GM13977 (cell line): ENCODE measurements at places on chromosomes 6 and 20.

DNA sequence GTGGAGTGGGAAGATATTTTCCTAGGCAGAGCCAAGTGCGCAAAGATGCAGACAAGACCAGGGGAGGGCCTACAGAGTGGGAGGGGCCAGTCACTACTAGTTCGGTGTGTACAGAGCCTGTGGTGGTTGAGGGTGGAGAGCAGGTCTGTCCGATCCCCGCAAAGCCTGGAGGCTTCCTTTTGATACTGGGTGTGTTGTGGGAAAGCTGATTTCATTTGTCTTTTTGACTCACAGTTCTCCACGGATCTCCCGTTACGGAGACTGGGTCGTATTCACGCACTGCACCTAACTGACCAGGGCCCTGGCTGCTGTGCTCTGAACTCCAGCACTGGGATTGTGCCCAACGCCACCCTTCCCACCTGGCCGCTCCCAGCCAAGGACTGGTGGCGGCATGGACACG lies 1.4 kb upstream of the TIAM2 start:
- DNase-seq: no peak

- DNase-seq: no peak
Measured at GRCh38 chr6:626236-626635, 30.7 kb downstream of the HUS1B start.

DNA sequence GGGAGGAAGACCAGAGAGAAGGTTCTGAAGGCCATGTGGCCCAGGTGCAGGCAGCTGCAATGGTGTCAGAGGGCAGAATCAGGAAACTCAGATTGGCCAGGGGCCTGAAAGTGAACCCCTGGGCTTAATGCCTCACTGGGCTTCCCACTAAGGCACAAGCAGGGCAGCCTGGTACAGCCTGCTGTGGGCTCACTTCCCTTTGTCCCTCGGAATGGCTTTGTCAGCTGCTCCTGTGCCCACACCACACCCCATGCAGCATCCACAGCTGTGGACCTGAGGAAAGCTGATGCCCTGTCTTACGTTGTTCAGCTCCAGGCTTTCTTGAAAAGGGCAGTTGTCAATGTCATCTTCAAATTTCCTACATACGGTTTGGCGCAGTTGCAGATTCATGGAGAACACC lies 2.4 kb downstream of the CST9 start:
- no peak for DNase-seq

- no peak for DNase-seq
Measured at GRCh38 chr6:25089442-25089841, 153.7 kb upstream of the RIPOR2 start.

- no peak for DNase-seq
Measured at GRCh38 chr6:134657751-134658527, 292.0 kb downstream of the ALDH8A1 start.

GRCh38 chr6:90431576-90431975 lies 134.9 kb upstream of the BACH2 start:
- DNase-seq: no peak

DNA sequence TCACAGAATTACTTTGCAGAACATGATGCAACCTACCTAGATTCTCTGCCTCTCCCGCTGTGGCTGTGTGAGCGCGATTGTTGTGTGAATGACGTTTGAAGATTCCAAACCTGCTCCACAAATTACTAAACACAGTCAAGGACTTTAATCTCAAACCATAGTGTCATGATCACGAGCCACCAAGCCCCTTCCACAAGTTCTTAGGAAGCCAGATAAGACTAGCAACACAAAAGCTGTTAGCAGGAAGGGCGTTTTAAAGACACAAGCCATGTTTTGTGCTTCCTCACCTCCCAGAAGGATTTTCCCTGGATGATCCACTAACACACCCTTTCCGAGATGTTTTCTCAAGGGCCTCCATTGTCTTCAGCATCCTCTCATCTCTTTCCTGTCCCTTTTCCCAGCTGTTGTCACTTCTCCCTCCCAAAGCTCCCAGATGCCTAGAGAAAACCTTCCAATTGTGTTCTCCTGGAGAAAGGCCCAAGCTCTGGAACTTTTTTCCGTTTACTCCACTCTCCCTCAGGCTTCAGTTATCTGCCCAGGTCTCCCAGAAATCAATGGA lies 12.8 kb downstream of the OPN5 start:
- DNase-seq: no peak

DNA sequence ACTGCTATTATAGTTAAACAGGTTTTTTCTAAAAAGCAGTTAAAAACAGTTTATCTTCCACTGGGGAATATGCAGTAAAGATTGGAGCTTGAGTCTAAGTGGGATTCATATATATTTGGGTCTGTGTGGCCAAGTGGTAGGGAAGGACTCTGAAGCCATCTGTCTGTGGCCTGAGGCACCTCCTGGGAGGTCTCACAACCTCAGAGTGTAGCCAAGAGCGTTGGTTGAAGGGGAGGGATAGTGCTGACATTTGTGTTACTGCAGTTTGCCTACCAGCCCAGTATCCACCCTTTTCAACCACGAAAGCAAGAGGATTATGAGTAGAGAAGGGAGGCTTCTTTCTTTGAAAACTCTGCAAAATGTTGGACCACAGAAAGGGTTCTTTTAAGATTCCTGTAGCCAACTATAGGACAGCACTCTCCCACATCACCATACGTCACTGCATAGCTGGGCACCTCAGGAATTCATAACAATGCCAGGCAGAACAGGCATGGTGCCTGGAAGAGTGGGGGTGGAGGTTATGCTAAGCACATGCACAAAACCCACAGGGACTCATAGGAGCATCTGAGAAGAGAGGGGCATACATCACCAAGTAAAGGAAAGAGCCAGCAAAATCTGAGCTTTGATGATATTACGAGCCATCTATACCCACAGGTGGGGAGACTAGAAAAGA lies 90.5 kb upstream of the HEY2 start:
- no peak for DNase-seq

GRCh38 chr6:161374971-161375873 lies 101.4 kb upstream of the AGPAT4 start:
- DNase-seq: no peak

- no peak for DNase-seq
Measured at GRCh38 chr20:63007360-63007645, 539 bp upstream of the BHLHE23 start.

- no peak for DNase-seq
Measured at GRCh38 chr20:62685781-62686555, 22.7 kb upstream of the NTSR1 start.

DNA sequence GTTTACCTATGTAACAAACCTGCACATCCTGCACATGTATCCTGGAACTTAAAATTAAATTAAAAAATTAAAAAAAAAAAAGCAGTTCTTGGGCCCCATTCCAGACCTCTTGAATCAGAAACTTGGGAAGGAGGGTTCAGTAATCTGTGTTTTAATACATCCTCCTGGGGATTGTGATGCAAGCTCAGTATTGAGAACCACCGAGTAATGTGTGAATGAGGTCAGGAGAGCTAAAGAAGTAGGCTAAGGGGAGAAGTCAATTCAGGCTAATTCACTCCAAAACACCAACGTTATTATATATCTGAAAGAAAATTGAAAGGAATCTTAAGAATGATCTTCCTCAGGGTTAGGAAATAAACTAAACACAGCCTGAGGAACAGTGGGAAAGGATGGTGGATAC lies 120.4 kb downstream of the RNF144B start:
- DNase-seq: no peak

DNA sequence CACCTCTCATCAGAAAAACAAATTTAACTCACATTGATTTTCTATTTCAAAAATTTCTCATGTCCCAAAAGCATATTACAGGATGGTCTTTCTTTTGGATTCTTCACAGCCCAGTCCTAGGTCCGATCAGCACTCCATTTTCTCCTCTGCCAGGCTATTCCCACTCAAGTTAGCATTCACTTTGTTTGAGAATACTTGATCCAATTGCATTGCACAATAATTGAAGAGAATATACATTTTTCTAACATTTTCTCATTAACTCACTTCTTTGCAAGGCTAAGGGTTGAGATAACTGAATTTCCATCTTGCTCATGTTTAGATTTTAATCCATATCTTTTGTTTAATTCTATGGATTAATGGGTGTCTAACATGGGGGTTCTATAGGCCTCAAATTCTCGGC lies 716.1 kb downstream of the QKI start:
- DNase-seq: no peak

DNA sequence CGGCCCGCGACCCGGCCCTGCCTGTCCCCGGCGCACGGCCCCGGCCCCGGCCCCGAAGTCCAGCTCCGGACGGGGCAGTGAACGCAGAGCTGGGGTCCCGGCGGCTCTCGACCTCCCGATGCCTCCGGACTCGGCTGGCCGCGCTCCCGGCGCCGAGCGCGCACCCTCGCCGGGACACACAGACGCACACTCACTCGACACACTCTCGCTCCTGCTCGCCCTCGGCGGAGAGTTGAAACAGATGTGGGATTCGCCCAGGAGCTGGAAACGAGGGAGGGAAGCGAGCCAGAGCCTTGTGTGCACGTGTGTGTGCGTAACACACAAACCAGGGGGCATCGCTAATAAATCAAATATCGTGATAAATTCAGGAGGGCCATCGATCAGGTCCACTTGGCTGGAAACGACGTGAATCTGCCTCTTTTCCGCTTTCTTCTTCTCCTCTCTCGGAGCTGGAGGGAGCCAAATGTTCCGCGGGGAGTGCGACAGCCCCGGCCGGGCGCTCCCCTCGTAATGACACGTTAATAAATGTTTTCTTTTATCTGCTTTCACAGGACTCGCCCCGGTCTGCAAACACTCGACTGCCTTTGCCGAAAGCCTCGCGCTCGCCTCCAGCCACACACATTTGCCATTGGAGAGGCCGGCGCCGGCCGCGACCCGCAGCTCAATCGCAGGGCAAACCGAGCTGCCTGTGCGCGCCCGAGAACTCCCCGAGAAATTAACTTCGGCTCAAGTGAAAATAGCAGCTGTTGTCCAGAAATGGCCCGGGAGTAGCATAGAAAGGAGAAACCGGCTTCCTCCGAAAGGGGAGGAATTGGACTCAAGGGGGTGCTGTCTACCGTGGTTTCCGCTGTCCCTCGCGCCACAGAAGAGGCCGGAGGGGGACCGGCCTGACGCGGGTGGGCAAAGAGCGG lies 828 bp upstream of the SULF2 start:
- DNase-seq: peak; percentile 77

DNA sequence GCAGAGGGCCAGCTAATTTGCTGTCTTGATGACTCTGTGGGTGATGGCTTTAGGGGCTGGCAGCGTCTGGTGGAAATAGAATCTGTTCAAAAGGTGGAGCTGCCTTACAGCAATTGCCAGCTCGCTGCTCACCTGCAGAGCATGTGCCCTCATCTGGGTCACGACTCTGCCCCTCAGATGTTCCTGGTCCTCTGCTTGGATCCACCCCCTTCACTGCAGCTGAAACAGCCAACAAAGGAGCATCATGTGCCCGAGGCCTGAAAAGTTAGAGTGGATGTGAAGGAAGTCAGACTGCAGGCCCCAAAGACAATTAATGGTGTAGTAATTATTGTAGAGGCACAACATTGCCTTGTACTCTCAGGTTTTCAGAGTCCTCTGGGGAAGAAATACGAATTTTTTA lies 19.9 kb downstream of the RREB1 start:
- DNase-seq: no peak

DNA sequence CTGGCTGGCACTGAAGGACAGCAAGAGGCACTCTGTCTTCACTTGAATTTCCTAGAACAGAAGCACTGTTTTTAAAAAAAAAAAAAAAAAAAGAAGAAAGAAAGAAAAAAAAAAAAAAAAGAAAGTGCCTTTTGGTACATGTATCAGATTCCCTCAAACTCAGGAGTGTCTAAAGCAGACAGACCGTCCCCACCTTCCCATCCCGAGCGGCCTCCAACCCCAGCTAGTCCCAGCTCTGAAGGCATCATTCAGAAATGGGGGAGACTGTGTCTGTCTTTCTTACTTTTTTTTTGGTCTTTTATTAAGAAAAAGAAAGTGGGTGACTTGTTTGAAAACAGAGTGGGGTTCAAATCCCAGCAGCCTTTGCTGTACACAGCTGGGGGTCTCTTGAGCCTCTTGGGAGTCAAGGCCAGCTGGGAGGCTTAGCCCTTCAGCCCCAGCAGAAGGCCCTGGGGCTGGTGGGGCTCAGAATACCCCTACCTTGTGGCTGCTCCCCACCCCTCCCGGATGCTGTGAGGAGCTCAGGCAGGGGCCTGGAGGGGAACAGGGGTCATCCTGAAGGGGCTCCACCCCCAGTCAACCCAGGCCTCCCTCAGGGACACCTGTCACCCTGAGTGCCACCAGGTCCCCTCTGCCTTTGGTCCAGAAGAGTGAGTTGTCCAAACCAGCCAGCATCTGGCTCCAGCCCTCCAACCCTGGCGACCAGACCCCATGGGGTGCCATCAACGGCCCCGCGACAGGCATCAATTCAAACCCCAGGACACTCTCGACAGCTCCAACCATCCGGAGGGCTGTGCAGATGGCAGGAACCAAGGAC lies 128.3 kb downstream of the TAF4 start:
- DNase-seq: no peak

DNA sequence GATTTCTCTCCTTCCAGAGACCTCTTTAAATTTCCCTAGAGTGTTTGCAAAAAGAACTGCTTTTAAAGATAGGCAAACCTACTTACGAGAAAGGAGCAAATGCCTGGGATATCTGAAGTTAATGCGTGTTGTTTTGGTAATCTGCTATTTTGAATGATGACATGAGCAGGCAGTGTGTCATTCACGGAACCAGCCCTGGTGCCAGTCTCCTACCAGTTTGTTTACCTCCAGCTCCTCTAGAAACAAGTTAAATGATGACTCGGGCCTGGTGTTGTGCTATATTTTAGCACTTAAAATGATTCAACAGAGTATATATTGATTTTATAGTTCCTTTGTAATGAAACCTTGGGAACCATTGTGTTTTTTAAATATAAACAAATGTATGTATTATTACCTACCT lies 41.1 kb upstream of the MAP3K4 start:
- DNase-seq: no peak

DNA sequence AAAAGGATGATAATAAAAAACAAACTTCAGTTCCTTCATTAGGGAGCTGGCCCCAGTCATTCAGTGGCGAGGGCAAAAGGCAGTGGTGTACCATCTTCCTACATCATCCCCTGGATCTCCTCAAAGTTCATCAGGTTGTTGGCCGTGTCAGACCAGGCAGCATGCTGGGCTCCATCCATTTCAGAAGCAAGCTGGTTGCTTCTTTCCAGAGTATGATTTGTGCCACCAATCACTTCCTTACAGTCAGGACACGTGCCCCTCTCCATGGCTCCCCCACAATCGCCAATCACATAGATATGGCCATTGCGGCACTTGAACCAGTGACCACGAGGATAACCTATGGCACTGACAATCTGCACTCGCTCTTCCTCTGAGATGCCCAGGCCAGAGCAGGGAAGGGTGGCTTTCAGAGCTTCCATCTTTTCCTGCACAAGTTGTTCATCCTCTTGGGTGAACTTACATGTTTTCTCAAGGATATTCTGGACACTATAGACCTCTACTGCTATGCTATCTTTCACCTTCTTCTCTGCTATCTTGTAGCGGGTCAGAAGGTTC lies 28.0 kb downstream of the DDX27 start:
- no peak for DNase-seq

- DNase-seq: no peak
Measured at GRCh38 chr6:151698931-151699700, 108.4 kb upstream of the ESR1 start.
